ENCODE measurements at places on chromosomes 16 and 17.
A peak's percentile ranks its signal among the peaks of the same experiment; 100 is the strongest.

- DNase-seq: peak; percentile 41
Measured at GRCh38 chr16:73878611-73879010, 418.0 kb upstream of the PSMD7 start.

GRCh38 chr16:55308973-55309372, 15.0 kb upstream of the IRX6 start:
- no peak for DNase-seq

- DNase-seq: no peak
Measured at GRCh38 chr17:21287703-21288449, 3.4 kb downstream of the MAP2K3 start.

GRCh38 chr17:56468840-56469239, 124.7 kb upstream of the NOG start:
- DNase-seq: no peak

- no peak for DNase-seq
Measured at GRCh38 chr16:73275024-73275423, 227.1 kb upstream of the ZFHX3 start.

- DNase-seq: peak; percentile 48
Measured at GRCh38 chr17:39676198-39676819, 8.1 kb downstream of the PNMT start.

DNA sequence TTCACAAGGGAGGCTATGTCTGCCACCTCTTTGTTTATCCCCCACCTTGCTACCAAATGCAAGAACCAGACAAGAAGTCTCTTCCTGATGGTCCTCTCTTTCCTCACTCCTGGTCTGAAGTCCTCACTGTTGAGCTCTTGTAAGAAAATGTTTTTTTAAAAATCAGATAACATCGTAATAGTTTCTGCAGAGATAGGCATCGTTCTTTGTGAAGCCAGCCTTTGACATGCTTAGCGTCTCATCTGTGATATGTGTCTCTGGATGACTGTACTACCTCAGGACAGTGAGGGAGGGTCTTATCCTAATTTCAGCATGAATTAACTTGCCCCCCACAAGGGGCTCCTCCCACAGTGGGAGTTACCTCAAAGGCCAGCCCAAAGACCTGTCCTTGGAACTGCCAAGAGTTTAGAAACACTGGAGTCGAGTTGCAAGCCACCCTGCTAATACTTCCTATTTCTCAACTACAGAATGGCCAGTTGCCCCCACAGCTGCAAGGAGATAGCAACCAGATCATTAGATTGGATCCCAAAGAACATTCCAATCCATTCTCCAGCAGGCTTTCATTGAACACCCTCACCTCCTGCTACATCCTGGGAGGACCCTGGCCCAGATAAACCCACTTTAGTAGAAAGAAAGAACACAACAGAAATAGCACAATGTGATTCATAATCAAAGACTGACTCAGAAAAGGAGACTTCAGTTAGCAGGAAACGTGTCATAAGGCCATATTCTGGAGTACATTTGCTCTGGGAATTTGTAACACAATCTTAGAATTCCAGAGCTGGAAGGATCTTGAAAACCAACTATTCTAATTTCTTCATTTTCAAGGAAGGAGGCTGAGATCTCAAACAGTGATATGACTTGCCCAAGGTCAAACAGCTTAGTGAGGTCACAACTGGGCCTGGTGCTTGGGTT, 151.0 kb downstream of the IRX3 start:
- DNase-seq: no peak

DNA sequence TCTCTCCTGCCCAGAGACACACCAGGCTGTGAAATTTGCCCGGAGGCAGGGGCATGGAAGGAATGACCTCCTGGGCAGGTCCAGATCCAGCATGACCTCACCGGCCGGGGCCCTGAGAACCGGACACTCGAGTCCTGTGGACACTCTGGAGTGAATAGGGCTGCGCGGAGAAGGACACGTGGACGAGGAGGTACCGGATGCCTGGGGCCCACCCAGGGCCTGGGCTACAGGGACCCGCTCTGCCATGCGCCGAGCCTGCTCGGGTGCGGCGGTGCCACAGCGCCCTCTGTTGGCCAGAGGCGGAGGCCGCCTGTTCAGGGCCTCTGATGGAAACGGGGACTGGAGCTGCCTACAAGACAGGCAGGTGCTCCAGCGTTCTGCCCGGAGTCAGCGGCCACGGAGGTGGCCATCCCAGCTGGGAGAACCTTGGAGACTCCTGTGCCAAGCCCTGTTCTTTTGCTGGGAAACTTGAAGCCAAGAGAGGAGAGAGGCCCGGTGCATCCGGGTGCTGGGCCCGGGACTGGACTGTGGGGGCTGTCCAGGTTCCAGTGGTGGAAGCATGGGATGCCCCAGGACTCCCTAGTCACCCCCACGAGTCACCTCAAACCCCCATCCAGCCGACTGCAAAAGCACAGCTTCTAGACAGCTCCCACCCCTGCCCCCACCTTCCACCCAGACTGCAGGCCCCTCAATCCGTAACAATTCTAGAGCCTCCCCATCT, 19.3 kb upstream of the NXPH3 start:
- peak; percentile 21 for DNase-seq

DNA sequence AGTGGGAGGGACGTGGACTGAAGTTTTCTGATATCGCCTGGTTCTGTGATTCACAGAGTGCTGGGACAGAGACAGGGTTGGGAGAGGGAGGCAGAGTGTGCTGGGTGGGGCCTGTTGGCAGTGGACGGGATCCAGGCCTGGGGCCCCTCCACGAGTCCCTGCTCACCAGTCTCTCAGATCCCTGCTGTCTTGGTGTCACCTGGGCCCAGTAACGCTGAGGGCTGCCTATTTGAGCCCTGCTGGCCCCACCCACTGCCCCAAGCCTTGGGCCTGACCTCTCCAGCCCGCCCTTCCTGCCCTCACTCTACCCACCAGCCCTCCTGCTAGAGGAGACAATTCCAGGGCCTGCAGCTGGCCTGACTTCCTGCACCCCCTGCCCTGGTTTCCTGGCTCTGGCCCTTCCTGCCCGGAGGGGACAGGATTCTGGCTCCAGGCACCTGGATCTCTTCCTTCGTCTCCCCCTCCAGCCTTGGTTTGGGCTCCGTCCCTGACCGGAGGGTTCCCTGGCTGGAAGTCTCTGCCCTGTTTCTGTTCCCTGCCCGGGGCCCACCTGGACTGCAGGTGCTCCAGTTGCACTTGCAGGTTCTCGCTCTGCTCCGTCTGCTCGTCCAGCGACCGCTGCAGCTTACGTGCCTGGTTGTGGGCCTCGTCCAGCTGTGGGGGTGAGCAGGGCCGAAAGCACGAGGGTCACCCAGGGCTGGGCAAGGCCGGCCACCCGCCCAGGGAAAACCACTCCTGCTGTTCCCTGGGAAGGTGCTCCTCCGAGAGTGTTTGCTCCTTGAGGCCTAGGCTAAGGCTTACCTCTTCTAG, 21.4 kb downstream of the CCDC102A start:
- no peak for DNase-seq

DNA sequence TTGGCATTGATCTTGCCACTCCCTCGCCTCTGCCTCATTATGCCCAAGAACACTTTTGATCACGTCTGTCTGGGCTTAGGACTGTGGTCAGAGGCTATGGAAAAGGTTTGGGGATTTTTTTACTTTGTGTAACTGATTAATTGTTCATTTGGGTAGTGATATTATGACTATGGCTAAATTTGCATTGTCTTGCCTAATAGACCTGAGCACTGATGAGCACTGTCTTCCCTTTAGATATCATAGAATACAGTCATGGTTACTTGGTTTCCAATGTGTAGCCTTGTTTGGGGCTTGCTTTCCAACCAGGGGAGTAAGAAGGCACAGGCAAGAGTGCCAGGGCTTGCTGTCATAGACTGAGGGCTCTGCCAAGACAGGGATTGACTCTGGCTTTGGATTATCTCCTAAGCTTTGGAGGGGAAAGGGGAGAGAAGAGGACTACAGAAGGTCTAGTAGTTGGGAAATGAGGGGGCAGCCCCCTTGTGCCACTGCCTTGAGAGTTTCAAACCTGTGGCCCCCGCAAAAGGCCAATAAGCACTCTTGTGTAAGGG, 13.7 kb downstream of the LIMD2 start:
- no peak for DNase-seq

DNA sequence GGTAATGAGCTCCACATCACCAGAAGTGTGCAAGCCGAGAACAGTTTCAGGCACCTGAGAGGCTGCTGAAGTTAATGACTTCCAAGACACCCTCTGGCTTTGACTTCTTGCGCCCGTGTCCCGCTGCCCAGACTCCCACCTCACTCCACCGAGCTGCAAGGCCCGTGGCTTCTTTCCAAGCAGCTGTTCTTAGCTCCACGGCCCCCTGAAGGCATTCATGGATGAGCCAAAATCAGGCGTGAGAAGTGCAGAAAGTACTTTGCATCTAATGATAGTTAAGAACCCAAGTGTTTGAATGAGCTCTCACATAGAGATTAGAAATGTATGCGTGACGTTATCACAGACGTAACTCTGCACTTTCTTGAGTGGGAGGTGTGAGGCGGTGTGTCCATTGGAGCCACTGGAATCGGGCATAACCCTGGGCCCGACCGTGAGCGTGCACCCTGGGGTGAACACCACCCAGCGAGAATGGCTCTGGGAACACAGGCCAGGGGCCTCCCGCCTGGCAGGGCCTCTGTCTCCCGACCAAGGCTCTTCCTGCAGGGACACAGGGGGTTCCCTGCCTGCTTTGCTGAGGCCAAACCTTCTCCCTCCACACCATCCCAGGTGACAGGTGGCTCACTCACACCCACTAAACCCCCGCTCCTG, 11.0 kb downstream of the NPTX1 start:
- peak; percentile 11 for DNase-seq

DNA sequence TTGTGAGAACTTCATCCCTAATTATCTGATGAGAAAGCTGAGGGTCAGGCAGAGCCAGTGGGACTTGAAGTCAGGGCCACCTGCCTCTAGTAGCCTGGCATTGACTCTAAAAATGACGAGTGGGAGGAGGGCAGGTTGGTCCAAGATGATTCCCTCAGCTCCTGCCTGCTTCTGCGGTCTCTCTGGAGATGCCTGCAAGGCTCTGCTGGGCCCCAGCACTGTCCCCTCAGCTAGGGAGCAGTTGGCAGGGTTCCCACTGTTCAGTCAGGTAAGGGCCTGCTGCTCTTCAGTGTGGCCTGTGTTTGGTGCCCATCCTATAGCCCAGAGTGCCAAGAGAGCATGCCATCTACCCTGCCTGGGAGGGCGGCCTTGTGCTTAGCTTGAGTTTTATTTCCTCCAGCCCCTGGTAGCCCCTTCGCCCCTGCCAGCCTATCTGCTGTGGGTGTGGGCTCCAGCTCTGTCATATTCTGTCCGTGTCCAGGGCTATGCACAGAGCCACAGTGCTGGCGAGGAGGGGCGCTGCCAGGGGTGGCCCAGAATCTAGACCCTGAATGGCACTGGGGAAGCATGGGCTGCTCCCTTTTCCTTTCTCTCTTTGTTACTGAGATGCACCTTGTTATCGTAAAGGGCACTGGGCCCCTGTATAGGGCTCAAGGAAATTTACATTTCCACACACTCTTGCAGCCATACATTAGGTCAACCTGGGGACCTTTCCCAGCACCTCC, 68.5 kb downstream of the CYLD start:
- DNase-seq: no peak

GRCh38 chr17:57465610-57466009, 209.3 kb downstream of the MSI2 start:
- DNase-seq: no peak

DNA sequence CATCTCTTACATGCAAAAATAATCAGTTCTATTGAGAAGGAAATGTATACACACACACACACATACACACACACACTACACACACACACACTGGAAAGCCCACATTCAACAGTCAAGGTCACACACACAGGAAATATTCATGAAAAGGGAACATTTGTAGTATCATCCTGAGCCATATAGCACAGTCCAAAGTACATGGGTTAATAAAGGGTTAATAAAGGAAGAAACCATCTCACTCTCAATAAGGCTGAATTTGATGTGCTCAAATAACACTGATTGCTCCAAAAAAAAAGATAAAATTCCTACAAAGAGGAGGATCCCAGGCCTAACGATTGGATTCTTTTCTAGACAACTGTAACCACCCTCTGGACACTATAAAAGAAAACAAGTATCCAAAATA, 164.7 kb downstream of the SLC39A11 start:
- DNase-seq: no peak

DNA sequence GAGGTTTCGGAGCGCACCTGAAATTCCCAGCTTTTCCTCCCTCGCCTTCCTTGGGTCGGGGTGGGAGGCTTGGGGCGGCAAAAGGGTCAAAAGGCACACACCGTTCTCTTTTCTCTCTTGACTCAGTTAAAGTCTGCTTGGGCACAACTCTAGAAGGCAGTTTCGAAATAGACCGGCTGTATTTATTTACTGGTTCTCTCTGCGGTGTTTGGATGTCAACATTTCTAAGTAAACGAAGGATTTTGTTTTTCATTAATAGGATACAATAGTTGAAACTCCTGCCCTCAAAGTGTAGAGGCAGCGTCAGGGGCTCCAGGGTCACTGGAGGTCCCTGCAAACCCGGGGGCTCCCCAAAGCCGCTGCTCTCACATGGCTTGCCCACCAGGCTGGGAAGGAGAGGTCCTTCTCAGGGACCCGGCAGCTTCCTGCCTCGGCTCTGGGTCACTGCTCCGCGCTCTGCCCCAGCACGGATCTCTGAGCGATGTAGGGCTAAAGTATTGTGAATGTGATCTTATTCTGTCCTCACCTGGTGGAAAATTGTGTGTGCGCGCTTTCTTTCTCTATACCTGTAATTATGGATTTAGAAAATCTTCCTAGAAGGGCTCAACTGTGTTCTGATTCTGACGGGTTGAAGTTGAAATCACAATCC, 952 bp downstream of the BMERB1 start:
- DNase-seq: no peak

- DNase-seq: no peak
Measured at GRCh38 chr16:14509675-14510132, 120.4 kb downstream of the PARN start.

GRCh38 chr17:76452127-76452659, 759 bp downstream of the UBE2O start:
- DNase-seq: no peak

- DNase-seq: peak; percentile 84
Measured at GRCh38 chr17:38824899-38825761, at the start of gene CWC25. CWC25 (minus strand) TSS chr17:38825321; CDS start chr17:38825183, 138 bp downstream.

GRCh38 chr16:59574296-59574695, 840.2 kb upstream of the GOT2 start:
- DNase-seq: no peak

DNA sequence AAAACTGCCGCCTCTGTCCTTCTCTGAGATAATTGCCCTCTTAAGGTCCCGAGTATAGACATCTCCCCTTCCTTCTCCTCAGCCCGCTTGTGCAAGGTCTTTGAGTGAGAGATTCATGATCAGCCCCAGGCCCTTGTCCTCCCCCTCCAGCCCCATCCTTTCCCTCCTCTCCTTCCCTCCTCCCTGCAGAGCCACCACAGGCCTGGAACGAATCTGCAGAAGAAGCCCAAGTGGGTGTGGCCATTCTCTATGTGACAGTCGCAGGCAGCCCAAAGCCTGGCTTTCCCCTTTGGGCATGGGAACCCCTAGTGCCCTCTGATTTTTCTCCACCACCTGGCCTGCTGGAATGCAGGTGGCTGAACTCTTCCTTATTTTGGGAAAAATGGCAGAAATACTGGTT, 7.2 kb upstream of the NDRG4 start:
- no peak for DNase-seq

DNA sequence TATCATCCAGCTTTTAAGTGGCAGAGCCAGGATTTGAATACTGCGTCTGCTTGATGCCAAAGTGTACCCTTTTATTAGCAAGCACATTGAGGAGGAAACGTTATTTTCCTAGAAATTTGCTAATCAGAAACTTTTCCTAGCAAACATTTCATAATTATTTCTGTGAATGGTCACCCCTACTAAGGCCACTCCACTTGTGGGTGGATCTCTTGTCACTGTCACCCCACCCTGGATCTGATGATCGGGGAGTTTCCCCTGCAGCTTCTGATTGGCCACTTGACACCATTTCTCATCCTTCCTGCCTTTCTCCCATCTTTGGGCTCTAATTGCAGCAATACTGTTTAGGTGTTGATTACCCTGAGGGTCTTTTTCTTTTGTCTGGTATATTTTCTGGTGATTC, 35.9 kb downstream of the GPRC5B start:
- DNase-seq: no peak
